Brain pericyte (primary cell): ENCODE measurements at places on chromosomes 2 and 18.
A peak's percentile ranks its signal among the peaks of the same experiment; 100 is the strongest.

DNA sequence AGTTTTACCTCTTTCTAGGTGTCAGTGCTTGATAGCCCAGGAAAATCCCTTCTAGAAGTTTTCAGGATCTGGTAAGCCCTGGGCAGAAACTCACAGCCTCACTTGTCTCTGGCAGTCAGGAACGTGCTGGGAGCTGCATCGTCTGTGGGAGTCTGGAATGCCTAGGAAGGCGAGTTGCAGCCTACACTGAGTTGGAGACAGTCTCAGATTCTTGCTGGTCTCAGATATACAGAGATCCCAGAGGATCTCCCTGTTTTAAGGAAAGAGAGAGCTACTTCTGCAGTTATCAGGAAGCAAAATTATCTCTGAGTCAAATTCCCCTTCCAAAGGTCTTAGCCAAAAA is 104.4 kb upstream of the CDC42EP3 start:
- peak; percentile 24 for DNase-seq

- DNase-seq, result no peak
Observed at GRCh38 chr18:73653251-73653650, 494.4 kb downstream of the FBXO15 start.

DNA sequence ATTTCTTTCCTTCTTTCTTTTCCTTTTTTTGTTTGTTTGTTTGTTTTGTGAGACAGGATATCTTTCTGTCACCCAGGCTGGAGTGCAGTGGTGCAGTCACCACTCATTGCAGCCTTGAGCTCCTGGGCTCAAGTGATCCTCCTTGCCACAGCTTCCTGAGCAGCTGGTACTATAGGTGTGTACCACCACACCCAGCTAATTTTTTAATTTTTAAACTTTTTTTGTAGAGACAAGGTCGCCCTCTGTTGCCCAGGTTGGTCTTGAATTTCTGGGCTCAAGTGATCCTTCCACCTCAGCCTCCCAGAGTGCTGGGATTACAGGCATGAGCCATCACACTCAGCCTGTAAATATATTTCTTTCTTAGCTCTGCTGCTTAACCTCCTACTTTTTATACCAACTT is 83.4 kb upstream of the CYP20A1 start:
- no peak for DNase-seq

DNA sequence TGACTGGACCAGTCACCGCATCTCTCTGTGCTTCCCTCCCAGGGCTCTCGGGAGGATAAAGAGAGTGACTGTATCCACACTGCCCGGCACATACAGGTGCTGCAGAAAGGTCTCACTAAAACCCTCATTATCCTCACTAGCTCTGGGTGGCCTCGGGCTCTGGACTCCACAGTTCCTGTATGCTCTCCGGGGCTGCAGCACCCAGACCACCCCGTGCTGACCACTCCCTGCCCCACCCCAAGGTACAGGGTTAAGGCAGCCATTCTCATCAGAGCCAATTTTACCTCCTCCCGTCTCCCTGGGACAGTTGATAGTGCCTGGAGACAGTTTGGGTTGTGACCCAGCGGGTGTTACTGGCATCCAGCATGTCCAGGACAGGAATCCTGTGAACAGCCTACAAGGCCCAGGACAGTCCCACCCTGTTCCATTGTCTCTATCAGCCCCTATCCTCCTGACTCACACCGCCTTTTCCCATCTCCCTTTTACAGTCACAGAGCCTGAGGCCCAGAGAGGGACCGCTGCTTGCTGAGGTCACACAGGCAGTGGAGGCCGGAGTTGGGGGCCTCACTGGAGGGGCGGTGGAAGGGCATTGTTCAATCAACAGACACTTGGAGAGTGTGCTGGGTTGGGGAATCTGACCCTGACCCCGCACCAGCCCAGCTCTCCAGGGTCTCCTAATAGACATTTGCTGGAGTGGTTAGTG is 1.7 kb downstream of the ZAP70 start:
- no peak for DNase-seq

DNA sequence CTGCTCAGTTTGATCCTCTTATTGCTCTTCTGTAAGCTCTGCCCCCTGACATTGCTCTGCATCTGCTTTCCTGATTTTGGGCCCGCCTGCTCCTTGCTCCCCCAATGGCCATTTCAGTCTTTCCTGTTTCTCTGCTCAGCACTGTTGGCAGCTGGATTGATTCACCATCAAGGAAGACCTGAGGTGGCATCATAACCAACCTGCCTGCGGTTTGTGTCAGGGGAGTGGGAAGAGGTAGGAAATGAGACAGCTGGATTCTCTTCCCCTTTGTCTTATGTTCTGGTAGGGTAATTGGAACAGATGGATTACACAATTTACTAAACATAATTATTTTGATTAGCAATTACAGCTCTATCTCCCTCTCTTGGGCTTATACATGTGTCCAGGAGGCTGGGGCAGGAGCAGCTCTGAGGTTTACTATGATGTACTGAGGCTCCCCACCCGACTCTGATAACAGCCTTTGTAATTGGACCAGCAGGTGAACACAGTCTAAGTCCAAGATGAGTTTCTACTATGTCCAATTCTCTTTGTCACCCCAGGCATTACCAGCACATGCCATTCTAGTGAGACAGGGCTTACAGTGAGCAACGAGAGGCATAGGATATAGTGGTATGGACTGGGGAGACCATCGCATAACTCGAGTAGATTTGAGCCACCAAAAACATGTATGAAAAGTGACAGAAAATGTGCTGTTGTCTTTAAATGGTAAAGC is 151.8 kb upstream of the MMADHC start:
- no peak for DNase-seq

GRCh38 chr2:61214171-61214570 is 52.2 kb downstream of the C2orf74 start:
- no peak for DNase-seq

- DNase-seq, result no peak
Observed at GRCh38 chr18:70617020-70617763, 328.3 kb downstream of the SOCS6 start.

DNA sequence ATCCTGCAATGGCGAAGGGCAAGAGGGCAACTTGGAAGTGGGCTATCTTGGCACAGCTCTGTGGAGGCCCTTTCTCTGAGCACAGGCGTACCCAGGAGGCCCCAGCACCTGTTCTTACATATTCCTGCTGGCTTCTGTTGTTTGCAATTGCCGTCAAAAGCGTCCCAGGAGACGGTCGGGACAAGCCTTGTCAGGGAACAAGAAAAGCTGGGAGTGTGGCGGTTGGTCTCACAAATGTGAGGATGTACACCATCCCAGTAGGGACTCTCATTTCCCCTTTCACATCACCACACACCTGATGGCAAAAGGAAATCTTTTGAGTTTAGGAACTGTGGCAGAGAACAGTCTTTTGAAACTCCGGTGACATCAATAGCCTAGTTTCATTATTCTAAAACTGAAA is 94.7 kb upstream of the EFEMP1 start:
- DNase-seq, result no peak

GRCh38 chr2:8598295-8599165 is 83.3 kb upstream of the ID2 start:
- no peak for DNase-seq

DNA sequence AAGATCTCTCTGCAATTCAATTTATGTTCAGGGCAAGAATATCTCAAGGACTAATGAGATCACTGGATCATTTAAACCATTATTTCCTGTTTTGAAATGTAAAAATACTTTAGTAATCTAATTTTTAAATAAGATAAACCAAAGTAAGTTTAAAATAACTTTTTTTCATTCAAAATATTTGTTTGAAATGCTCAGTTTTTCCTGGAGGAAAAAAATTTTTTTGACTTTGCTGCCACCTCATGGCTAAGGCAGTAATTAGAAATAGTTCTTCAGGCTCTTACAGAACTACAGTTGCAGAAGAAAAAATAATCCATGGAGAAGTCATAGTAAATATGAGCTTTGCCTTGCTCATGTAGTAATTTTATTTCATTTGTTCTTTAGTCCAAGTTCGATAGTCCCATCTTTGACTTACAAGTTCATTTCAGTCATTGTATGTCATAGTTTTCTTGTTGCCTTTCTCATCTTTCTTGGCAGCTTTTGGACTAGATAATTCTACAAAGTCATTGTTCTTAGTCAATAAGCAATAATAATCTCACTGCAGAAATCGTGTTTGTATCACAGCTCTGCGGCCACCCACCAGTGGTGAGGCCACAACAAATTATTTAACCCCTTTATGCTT is 127.4 kb downstream of the DPP4 start:
- no peak for DNase-seq
